ENCODE measurements at places on chromosomes 7 and 10. TPM values are rescaled to one million over a fixed set of nuclear protein-coding genes. Genes with fewer than 3 reads are reported as not detected.

ARPC1A gene
- polyA plus RNA-seq: 110 TPM

CROT gene
- polyA plus RNA-seq: 37.2 TPM

NRG3 gene
- polyA plus RNA-seq: 14.6 TPM

GPNMB gene
- 20.8 TPM for polyA plus RNA-seq

OR6V1 gene
- not detected for polyA plus RNA-seq

ZNF804B gene
- 0.17 TPM for polyA plus RNA-seq

AGMO gene
- 0.66 TPM for polyA plus RNA-seq

Data from renal pelvis (tissue), 12 donors.